ENCODE measurements at places on chromosomes 1 and 21. TPM values are rescaled to one million over a fixed set of nuclear protein-coding genes. Genes with fewer than 3 reads are reported as not detected.

Gene RSPO1
- 6.0 TPM for total RNA-seq

Gene TMEM269
- total RNA-seq: 0.44 TPM

Gene ARMH1
- 6.7 TPM for total RNA-seq

Gene PROX1
- 92.5 TPM for total RNA-seq

Gene LCK
- total RNA-seq: 1.4 TPM

Gene NECTIN4
- total RNA-seq: 3.6 TPM

Gene AGMAT
- 1.2 TPM for total RNA-seq

Gene C2CD4D
- total RNA-seq: 0.27 TPM

Gene ACKR1
- 8.9 TPM for total RNA-seq

Gene CSMD2
- total RNA-seq: 9.2 TPM

Gene PTAFR
- 2.0 TPM for total RNA-seq

Gene TIE1
- 33.0 TPM for total RNA-seq

Gene FAM72B
- total RNA-seq: 3.7 TPM

Gene OVAAL
- not detected for total RNA-seq

Gene RGS13
- total RNA-seq: not detected

Gene GBP6
- 0.38 TPM for total RNA-seq

Gene CELA3B
- not detected for total RNA-seq

Gene RPE65
- 37.7 TPM for total RNA-seq

Gene PTPRU
- 77.4 TPM for total RNA-seq

Gene CNIH3
- 4.1 TPM for total RNA-seq

Gene SFN
- 8.5 TPM for total RNA-seq

Gene EFNA4
- 2.9 TPM for total RNA-seq

Gene SPATA21
- not detected for total RNA-seq

Gene FALEC
- total RNA-seq: not detected

Gene PTGS2
- total RNA-seq: 9.1 TPM

Gene MTR
- total RNA-seq: 31.6 TPM

Gene SLAMF7
- 0.22 TPM for total RNA-seq

Gene CACNA1E
- 6.3 TPM for total RNA-seq

Gene S100B
- total RNA-seq: 67.8 TPM

Gene SLC6A17
- total RNA-seq: 60.0 TPM

Gene AKNAD1
- 0.16 TPM for total RNA-seq

Gene CENPF
- 35.8 TPM for total RNA-seq

Gene POLR3GL
- 16.1 TPM for total RNA-seq

Gene B4GALT3
- 25.2 TPM for total RNA-seq

Gene PKNOX1
- 24.8 TPM for total RNA-seq

Gene CSTB
- 6.3 TPM for total RNA-seq

Gene CFAP141
- total RNA-seq: not detected

Gene CYYR1
- 12.6 TPM for total RNA-seq

Gene RXFP4
- total RNA-seq: not detected

Gene TMEM52
- total RNA-seq: 1.9 TPM

Gene ATP8B2
- 52.2 TPM for total RNA-seq

Gene CDK18
- 7.0 TPM for total RNA-seq

Gene INSRR
- total RNA-seq: 0.22 TPM

Gene HNRNPU
- 734 TPM for total RNA-seq

Gene CLDN14
- not detected for total RNA-seq

Gene NSUN4
- total RNA-seq: 25.3 TPM

Gene TMEM240
- 12.0 TPM for total RNA-seq

Gene IFFO2
- total RNA-seq: 13.5 TPM

Gene VHLL
- total RNA-seq: not detected

Data from camera-type eye (tissue), 1 donor.